PC-3 (cell line): ENCODE measurements at places on chromosomes 2 and 18. TPM values are rescaled to one million over a fixed set of nuclear protein-coding genes. Genes with fewer than 3 reads are reported as not detected.

DPP4 gene
- 14.8 and 23.3 TPM in 2 replicates for total RNA-seq

GRCh38 chr2:97906307-97906706 lies 89.4 kb downstream of the TMEM131 start:
- no peak overlapping the region for H3K27ac ChIP-seq
- peaks cover 26% of the 10 kb centered on the region for H3K36me3 ChIP-seq
- no peaks in the 10 kb centered on the region for H3K27me3 ChIP-seq
- no peaks in the 10 kb centered on the region for H3K4me1 ChIP-seq

- H3K36me3 ChIP-seq = no peaks in the 10 kb centered on the region
- H3K27ac ChIP-seq = no peak overlapping the region
- H3K4me1 ChIP-seq = peaks cover 15% of the 10 kb centered on the region
- H3K27me3 ChIP-seq = no peaks in the 10 kb centered on the region
Observed at GRCh38 chr2:222955008-222955407, 94.2 kb downstream of the ACSL3 start.

DNA sequence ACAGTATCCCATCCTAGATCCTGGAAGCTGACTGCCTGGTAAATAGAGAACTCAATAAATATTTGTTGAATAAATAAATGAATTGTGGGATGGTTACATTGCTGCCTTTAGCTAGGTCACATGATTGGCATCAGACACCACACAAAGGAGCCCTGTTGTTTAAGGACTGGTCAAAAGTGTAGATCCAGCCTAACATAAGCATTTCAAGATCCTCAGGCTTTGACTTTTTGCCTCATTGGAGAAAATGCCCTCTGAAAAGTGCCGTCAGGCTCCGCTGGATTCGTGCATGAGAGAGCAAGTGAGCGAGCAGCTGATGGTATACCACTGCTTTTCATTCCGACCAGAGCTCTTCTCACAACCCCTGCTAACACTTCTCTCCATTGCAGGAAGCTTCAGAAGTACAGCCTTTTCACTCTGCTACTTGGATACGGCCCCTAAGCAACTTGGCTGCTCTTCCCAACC lies 1.3 kb upstream of the ZNF24 start:
- H3K27ac ChIP-seq = no peak overlapping the region
- no peak overlapping the region for H3K4me3 ChIP-seq
- peak; percentile 2 for DNase-seq
- no peaks in the 10 kb centered on the region for H3K27me3 ChIP-seq
- H3K36me3 ChIP-seq = no peaks in the 10 kb centered on the region
- H3K4me1 ChIP-seq = peaks cover 11% of the 10 kb centered on the region; the same call in 1 of the 2 replicates

- no peaks in the 10 kb centered on the region for H3K27me3 ChIP-seq
- H3K4me1 ChIP-seq = peaks cover 24% of the 10 kb centered on the region
- DNase-seq = peak; percentile 48
- H3K36me3 ChIP-seq = no peaks in the 10 kb centered on the region
- H3K27ac ChIP-seq = 0 out of 2 replicates have a peak overlapping the region, but pooled peaks have one; percentile 4
Observed at GRCh38 chr2:144426981-144427479, 92.9 kb downstream of the ZEB2 start.

AMER3 gene
- total RNA-seq = not detected in 2 replicates

GRCh38 chr2:126825316-126825715 lies 73.4 kb upstream of the TEX51 start:
- H3K4me3 ChIP-seq = no peak overlapping the region
- no peaks in the 10 kb centered on the region for H3K4me1 ChIP-seq
- no peaks in the 10 kb centered on the region for H3K36me3 ChIP-seq
- no peak for DNase-seq

DNA sequence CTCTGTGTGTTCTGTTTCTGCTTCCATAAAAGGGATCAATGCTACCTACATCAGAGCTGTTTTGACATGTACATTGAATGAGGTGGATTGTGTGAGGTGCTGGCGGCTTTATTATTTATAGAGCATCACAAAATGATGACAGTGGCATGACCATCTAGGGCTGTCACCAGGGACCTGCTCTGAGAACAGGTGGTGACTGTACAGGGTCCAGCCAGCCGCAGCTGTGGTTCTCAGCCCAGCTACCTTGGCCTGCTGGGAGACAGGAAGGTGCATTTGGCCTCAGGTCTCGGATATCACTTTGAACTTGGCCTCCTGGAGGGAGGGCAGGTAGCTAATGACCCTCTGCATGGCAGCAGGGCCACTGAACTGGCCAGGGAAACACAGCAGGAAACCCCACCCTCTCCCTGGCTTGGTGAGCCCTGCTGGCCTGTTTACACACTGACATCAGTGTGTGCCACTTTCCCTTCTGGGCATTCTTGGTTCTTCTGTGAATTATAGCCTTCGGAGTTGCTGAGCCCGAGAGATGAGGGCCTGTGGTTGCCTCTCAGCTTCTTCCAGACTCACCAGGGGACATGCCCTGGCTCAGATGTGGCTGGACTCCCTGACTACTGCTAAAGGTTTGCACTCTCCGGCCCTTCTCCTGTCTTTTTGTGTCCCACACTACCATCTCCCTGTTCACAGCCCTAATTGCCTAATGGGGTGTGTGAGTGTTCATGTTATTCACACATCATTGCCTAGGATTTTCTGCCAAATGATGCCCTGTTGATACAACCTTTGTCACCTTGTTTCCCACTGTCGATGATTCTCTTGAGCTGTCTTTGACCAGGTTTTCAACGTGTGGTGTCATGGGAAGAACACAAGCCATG lies 109.2 kb upstream of the RAB12 start:
- H3K4me3 ChIP-seq = no peak overlapping the region
- 0 out of 2 replicates have a peak, but pooled peaks cover 3% of the 10 kb centered on the region for H3K27me3 ChIP-seq
- no peaks in the 10 kb centered on the region for H3K36me3 ChIP-seq
- H3K4me1 ChIP-seq = peaks cover 11% of the 10 kb centered on the region

IFIH1 gene
- 7.8 and 9.3 TPM in 2 replicates for total RNA-seq
